GM12878 (cell line): ENCODE measurements at places on chromosomes 5 and 9.
A peak's percentile ranks its signal among the peaks of the same experiment; 100 is the strongest.

GRCh38 chr5:147387109-147387508, 122.8 kb downstream of the DPYSL3 start:
- DNase-seq, result no peak
- no peaks in the 10 kb centered on the region for H3K4me1 ChIP-seq
- H3K4me3 ChIP-seq, result no peak overlapping the region
- H3K27ac ChIP-seq, result no peak overlapping the region

- H3K27ac ChIP-seq, result peak overlapping the region; percentile 50
- DNase-seq, result no peak
- H3K4me1 ChIP-seq, result peaks cover 44% of the 10 kb centered on the region
- H3K27me3 ChIP-seq, result no peaks in the 10 kb centered on the region
Observed at GRCh38 chr5:32278406-32278805, 34.3 kb downstream of the MTMR12 start.

DNA sequence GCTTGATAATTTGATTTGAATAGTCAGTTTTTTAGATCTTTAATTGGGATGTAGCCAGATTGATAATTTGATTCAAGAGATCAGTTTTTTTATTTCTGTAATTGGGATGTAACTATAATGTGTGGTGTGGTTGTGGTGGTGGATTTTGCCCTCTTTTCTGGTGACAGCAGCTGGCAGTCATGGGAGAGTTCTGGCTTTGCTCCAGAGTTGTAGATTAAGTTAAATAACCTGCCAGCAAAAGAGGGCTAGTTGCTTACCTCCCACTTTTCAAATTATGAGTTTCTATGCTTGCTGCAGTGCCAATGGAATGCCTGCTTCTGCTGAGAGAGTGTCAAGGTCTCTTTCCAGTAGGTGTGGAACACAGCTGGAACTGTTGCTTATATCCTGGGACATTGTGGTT, 315.1 kb downstream of the CCDC171 start:
- H3K36me3 ChIP-seq, result no peaks in the 10 kb centered on the region
- DNase-seq, result no peak
- H3K4me3 ChIP-seq, result no peak overlapping the region
- no peaks in the 10 kb centered on the region for H3K4me1 ChIP-seq
- no peak overlapping the region for H3K27ac ChIP-seq

DNA sequence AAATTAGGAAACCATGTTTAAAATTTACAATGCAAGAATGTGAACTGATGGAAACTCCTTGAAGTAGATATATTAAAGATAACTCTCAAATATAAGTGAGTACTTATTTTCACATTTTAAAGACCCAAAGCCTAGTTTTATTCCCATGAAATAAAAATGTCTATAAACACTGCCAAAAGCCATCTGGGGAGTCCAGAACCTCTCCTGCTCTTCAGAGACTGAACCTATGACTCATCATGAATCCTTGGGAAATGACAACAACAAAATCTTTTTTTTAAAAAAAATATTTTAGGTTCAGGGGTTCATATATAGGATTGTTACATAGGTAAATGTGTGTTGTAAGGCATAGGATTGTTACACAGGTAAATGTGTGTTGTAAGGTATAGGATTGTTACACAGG, 33.8 kb upstream of the FYB1 start:
- H3K27me3 ChIP-seq, result no peaks in the 10 kb centered on the region
- H3K36me3 ChIP-seq, result no peaks in the 10 kb centered on the region
- H3K27ac ChIP-seq, result no peak overlapping the region

DNA sequence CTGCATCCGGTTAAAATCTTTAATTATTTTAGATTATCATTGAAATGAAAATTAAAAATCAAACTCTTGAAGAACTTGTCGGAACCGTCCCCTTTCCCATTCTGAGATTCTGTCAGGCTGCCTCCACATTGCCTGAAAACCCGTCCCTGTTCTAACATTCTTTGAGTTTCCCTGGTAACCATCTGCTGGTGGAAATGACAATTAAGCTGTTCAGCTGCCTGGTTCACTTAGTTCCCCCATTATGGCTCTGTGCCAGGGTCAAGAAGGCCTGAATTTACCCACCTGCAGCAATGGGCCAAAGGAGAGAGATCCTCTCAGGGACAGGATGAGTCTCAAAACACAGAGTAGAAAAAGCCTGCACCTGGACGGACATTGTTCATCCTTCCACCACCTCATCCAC, 11.8 kb upstream of the TCOF1 start:
- H3K36me3 ChIP-seq, result no peaks in the 10 kb centered on the region
- H3K27ac ChIP-seq, result no peak overlapping the region
- H3K27me3 ChIP-seq, result no peaks in the 10 kb centered on the region
- no peak for DNase-seq
- H3K4me1 ChIP-seq, result peaks cover 10% of the 10 kb centered on the region

DNA sequence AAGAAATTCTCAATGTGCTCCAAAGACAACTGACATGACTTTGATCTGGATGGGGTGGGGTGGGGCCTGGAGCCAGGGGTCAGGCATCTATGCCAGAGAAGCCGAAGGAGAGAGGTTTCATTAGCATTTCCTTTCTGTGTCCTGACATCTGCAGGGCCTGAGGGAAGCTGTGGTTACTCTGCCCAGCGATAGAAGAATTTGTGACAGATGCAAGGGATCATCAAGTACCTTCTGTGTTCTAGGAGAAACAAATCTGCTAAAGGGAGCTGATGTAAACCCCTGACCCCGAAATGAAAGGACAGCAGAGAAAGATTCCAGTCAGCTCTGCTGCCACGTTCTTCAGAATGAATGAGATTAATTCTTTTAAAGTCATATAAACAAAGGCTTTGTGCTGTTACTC, 335.7 kb downstream of the PRELID2 start:
- no peaks in the 10 kb centered on the region for H3K36me3 ChIP-seq
- H3K27me3 ChIP-seq, result no peaks in the 10 kb centered on the region
- DNase-seq, result no peak
- no peak overlapping the region for H3K4me3 ChIP-seq
- no peak overlapping the region for H3K27ac ChIP-seq

DNA sequence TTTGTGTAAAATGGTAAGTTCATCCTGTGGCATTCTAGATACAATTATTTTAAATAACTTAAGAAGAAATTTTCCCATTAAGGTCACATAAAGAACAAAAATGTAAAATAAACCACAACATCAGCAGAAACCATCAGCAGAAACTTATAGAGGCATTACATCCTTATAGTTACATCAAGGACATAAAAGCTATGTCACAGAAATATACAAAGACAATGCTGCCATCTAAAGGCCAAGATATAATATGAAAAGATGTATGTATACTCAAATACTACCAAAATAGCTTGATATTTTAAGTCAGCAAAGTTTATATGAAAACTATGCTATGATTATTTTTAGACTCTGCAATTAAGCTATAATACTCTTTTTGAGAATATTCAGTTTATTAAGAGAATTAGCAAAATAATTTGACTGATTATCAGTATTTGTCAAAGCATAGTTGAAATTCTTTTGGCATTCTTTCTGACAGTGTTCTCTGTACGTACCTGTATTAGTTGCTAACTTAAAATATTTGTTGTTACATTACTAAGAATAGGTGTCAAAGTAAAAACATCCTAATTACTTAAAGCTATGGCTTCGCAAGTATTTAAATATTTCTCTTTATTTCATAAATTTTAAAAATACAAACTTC, 36.2 kb downstream of the FBXL17 start:
- H3K36me3 ChIP-seq, result no peaks in the 10 kb centered on the region
- peak; percentile 5 for DNase-seq
- no peak overlapping the region for H3K4me3 ChIP-seq
- H3K27me3 ChIP-seq, result no peaks in the 10 kb centered on the region
- H3K27ac ChIP-seq, result no peak overlapping the region

DNA sequence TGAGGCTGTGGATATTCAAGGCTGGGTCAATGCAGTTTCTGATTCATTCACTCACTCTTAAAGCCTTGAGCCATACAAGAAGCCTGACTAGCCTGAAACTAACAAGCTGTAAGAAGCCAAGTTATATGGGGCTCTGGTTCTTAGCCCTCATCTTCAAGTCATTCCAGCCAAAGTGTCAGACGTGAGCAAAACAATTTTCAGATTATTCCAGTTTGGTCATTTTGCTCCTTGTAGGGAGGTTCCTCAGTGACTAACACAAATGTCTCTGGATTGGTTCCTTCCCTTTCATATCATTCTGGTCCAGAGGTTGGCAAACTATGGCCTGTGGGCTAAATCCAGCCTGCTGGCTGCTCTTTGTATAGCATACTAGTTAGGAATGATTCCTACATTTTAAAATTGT, 12.5 kb upstream of the SHOC1 start:
- no peak overlapping the region for H3K4me3 ChIP-seq
- no peak overlapping the region for H3K27ac ChIP-seq
- H3K36me3 ChIP-seq, result no peaks in the 10 kb centered on the region
- DNase-seq, result no peak
- no peaks in the 10 kb centered on the region for H3K27me3 ChIP-seq

DNA sequence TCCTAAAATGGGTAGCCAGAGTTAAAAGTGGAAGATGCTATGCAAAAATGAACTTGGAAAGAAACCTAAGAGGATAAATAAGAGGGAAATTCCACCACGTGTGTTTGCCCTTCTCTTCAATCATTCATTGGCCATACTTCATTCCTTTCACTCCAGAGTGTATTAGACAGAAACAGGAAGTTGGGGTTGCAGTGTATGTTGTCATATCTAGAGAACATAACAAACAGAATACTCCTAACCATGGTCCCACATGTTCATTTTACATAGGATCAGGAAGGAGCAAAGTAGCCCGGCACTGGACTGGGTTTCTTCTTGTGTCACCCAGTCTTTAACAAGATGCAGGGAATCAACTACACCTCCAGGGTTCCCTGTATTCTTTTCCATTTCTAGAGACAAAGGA, 7.6 kb upstream of the GPBP1 start:
- no peak overlapping the region for H3K27ac ChIP-seq
- H3K36me3 ChIP-seq, result no peaks in the 10 kb centered on the region
- no peak for DNase-seq
- H3K4me3 ChIP-seq, result no peak overlapping the region

- no peak for DNase-seq
- no peak overlapping the region for H3K4me3 ChIP-seq
- no peaks in the 10 kb centered on the region for H3K36me3 ChIP-seq
Observed at GRCh38 chr5:175443514-175444059, 395 bp downstream of the DRD1 start.

DNA sequence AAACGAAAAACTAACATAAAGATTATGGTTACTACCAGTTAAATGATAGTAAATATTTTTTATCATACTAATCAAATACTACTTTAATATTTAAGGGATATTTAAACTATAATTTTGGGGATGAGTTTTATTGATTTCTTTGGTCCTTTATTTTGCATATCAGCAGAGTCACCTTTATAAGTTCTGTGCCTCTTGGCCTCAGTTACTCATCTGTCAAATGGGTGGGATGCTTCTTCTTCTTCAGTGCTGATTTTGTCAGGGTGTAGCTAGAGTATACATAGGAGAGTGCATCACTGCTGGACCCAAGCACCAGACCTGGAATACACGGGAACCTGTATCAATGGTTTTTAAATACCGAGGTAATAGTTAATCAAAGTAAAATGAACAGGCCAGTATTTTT, 5.6 kb downstream of the ENTREP1 start:
- no peak for DNase-seq
- H3K36me3 ChIP-seq, result no peaks in the 10 kb centered on the region
- H3K27me3 ChIP-seq, result peaks cover 12% of the 10 kb centered on the region
- H3K4me1 ChIP-seq, result no peaks in the 10 kb centered on the region
- H3K4me3 ChIP-seq, result no peak overlapping the region

- H3K4me3 ChIP-seq, result no peak overlapping the region
- H3K27ac ChIP-seq, result no peak overlapping the region
- H3K4me1 ChIP-seq, result no peaks in the 10 kb centered on the region
- DNase-seq, result no peak
- no peaks in the 10 kb centered on the region for H3K36me3 ChIP-seq
Observed at GRCh38 chr9:115989831-115990230, 163.8 kb upstream of the PAPPA start.

DNA sequence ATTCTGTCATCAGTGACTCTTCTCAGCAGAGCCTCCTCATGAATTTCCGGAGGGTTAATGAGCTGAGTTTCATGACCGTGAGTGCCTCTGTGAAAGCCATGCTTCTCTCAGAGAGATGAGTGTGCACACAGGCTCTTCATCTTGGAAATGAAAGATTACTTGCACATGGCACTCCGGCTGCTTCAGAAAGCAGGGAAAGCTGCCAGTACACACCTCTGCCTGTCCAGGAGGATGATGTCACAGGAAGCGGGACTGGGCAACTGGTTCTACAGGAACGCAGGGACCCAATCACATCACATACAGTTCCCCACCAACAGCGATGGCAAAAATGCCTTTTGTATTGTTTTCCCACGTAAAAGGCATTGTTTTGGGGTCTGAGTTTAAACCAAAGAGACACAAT, 286.0 kb upstream of the DAP start:
- no peaks in the 10 kb centered on the region for H3K36me3 ChIP-seq
- no peak for DNase-seq
- H3K4me1 ChIP-seq, result no peaks in the 10 kb centered on the region
- H3K27ac ChIP-seq, result no peak overlapping the region
- no peak overlapping the region for H3K4me3 ChIP-seq

- no peak overlapping the region for H3K4me3 ChIP-seq
- H3K4me1 ChIP-seq, result no peaks in the 10 kb centered on the region
- H3K27me3 ChIP-seq, result no peaks in the 10 kb centered on the region
- DNase-seq, result no peak
Observed at GRCh38 chr5:44046619-44047364, 342.4 kb downstream of the FGF10 start.

DNA sequence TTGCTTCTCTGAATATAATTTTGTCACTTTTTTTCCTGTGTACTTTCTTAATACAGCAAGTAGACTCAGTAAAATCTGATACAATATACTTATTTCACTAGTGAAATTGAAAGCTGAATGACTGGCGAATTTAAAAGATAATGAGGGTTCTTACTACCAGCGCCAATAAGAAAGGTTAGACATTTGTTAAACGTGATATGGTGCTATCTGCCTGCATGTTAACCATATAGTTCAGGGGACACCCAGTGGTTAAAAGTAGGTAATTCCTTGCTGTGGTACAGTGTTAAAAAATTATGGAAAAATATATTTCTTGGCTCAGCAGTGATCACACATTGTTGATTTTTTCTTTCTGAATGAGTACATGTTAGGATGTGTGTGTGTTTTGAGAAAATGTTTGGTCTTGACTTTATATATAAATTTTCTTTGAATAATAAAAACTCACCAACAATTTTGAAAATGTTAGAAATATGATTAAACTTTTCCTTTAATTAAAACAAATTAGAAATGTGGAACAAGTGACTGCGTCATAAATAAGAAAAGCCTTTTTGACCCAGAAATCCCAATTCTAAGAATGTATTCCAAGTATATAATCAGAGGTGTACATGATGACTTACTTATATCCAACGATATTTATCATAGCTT, 25.8 kb downstream of the CAST start:
- no peaks in the 10 kb centered on the region for H3K36me3 ChIP-seq
- H3K27ac ChIP-seq, result no peak overlapping the region
- no peaks in the 10 kb centered on the region for H3K27me3 ChIP-seq
- no peak overlapping the region for H3K4me3 ChIP-seq

- no peaks in the 10 kb centered on the region for H3K4me1 ChIP-seq
- no peak for DNase-seq
- no peaks in the 10 kb centered on the region for H3K27me3 ChIP-seq
- H3K36me3 ChIP-seq, result no peaks in the 10 kb centered on the region
- no peak overlapping the region for H3K4me3 ChIP-seq
Observed at GRCh38 chr5:3858524-3858923, 262.9 kb downstream of the IRX1 start.

GRCh38 chr5:118017536-118017935, 970.8 kb downstream of the DTWD2 start:
- DNase-seq, result no peak
- H3K27ac ChIP-seq, result no peak overlapping the region
- H3K4me3 ChIP-seq, result no peak overlapping the region
- H3K4me1 ChIP-seq, result no peaks in the 10 kb centered on the region
- H3K36me3 ChIP-seq, result no peaks in the 10 kb centered on the region
- no peaks in the 10 kb centered on the region for H3K27me3 ChIP-seq
